ENCODE measurements at places on chromosomes 12 and 14. TPM values are rescaled to one million over a fixed set of nuclear protein-coding genes. Genes with fewer than 3 reads are reported as not detected.

DNA sequence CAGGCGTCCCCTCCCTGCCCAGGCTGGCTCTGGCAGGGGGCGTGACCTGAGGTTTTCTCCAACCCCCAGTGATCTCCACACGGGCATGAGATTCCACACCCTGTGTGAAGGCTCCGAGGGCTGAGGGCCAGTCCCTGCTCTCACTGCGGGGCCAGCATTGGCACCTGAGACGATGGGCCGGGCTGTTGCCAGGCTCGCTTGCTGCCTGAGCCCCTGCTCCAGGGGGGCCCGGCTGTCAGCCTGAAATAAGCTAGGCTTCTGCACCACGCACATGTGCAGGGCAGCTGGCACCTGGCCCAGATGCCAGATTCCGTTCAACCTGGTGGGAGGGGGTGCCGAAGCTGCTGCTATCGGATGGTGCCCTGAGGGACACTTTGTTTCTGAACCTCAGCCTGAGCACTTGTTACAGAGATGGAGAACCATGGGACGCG is 196.5 kb upstream of the PRMT8 start:
- no peak overlapping the region for H3K27ac ChIP-seq
- H3K4me3 ChIP-seq: no peak overlapping the region
- H3K4me1 ChIP-seq: no peaks in the 10 kb centered on the region
- H3K27me3 ChIP-seq: no peaks in the 10 kb centered on the region
- DNase-seq: no peak
- no peaks in the 10 kb centered on the region for H3K36me3 ChIP-seq

GRCh38 chr12:124563401-124563800 is 4.0 kb downstream of the NCOR2 start:
- no peak overlapping the region for H3K4me3 ChIP-seq
- H3K27ac ChIP-seq: no peak overlapping the region
- H3K4me1 ChIP-seq: no peaks in the 10 kb centered on the region
- no peaks in the 10 kb centered on the region for H3K27me3 ChIP-seq
- no peaks in the 10 kb centered on the region for H3K36me3 ChIP-seq
- no peak for DNase-seq

GPRC5D gene
- not detected for total RNA-seq

LMNTD1 gene
- total RNA-seq: not detected

DNA sequence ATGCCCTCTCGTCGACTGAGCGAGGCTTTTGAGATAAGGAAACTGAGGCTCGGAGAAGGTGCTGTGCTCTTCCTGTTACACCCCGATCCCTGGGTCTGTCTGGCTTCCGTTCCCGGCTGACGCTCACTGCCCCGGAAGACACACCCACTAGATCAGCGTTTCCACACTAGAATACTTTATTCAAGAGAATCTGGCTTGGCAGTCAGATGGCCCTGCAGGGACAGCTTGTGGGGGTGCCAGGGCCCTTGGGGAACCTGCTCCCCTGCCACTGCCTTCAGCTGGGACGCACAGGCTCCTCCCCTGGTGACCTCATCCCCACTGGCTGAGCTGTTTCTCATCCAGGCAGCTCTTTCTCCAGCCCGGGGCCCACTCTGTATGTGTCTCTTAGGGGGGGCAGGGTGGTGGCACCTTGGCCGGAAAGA is 13.7 kb downstream of the PGF start:
- H3K27me3 ChIP-seq: no peaks in the 10 kb centered on the region
- peak overlapping the region; percentile 82 for H3K27ac ChIP-seq
- no peaks in the 10 kb centered on the region for H3K36me3 ChIP-seq
- H3K4me3 ChIP-seq: no peak overlapping the region

ST8SIA1 gene
- 8.6 TPM for total RNA-seq

- no peak overlapping the region for H3K27ac ChIP-seq
- H3K27me3 ChIP-seq: no peaks in the 10 kb centered on the region
- H3K4me1 ChIP-seq: no peaks in the 10 kb centered on the region
- H3K4me3 ChIP-seq: no peak overlapping the region
- H3K36me3 ChIP-seq: no peaks in the 10 kb centered on the region
- DNase-seq: no peak
Measured at GRCh38 chr12:84954415-84954814, 41.8 kb upstream of the SLC6A15 start.

GRCh38 chr14:36021030-36021422 is 155.5 kb downstream of the PTCSC3 start:
- H3K27me3 ChIP-seq: no peaks in the 10 kb centered on the region
- no peaks in the 10 kb centered on the region for H3K36me3 ChIP-seq
- H3K4me1 ChIP-seq: no peaks in the 10 kb centered on the region

GRCh38 chr14:63730659-63731058 is 2.8 kb upstream of the SGPP1 start:
- H3K27me3 ChIP-seq: no peaks in the 10 kb centered on the region
- no peak overlapping the region for H3K4me3 ChIP-seq
- no peaks in the 10 kb centered on the region for H3K36me3 ChIP-seq
- H3K27ac ChIP-seq: no peak overlapping the region
- H3K4me1 ChIP-seq: no peaks in the 10 kb centered on the region

GRCh38 chr12:30926243-30927221 is at the start of gene TSPAN11:
Gene TSPAN11 (plus strand): TSS chr12:30926748. CDS start chr12:30953992, 27,244 bp downstream.
- H3K4me3 ChIP-seq: peak within 1 kb of the TSS; percentile 15
- H3K27ac ChIP-seq: no peak within 1 kb of the TSS
- peaks cover 5% of the 10 kb centered on the region for H3K4me1 ChIP-seq
- no peak for DNase-seq

- no peaks in the 10 kb centered on the region for H3K36me3 ChIP-seq
- DNase-seq: no peak
- H3K4me3 ChIP-seq: no peak overlapping the region
- H3K27me3 ChIP-seq: no peaks in the 10 kb centered on the region
- no peak overlapping the region for H3K27ac ChIP-seq
Measured at GRCh38 chr14:73047808-73048207, 10.5 kb upstream of the RBM25 start.

- no peak for DNase-seq
- H3K27me3 ChIP-seq: no peaks in the 10 kb centered on the region
- H3K4me1 ChIP-seq: peaks cover 5% of the 10 kb centered on the region
- H3K27ac ChIP-seq: no peak overlapping the region
Measured at GRCh38 chr12:43287706-43288383, 264.2 kb downstream of the ADAMTS20 start.

CARMIL3 gene
- total RNA-seq: 0.48 TPM

- H3K36me3 ChIP-seq: no peaks in the 10 kb centered on the region
- DNase-seq: no peak
- H3K4me3 ChIP-seq: no peak overlapping the region
- H3K27ac ChIP-seq: no peak overlapping the region
- peaks cover 13% of the 10 kb centered on the region for H3K4me1 ChIP-seq
Measured at GRCh38 chr14:73736842-73737241, 22.7 kb upstream of the PNMA1 start.

FAM234B gene
- total RNA-seq: 2.6 TPM

GPATCH2L gene
- 47.6 TPM for total RNA-seq

CFAP73 gene
- total RNA-seq: 0.67 TPM

FAR2 gene
- 8.5 TPM for total RNA-seq

GRCh38 chr12:108559748-108560147 is 1.2 kb downstream of the SART3 start:
- no peaks in the 10 kb centered on the region for H3K36me3 ChIP-seq
- H3K4me3 ChIP-seq: peak overlapping the region; percentile 91
- H3K27me3 ChIP-seq: no peaks in the 10 kb centered on the region
- peaks cover 22% of the 10 kb centered on the region for H3K4me1 ChIP-seq
- DNase-seq: no peak

- no peaks in the 10 kb centered on the region for H3K27me3 ChIP-seq
- H3K36me3 ChIP-seq: no peaks in the 10 kb centered on the region
- no peak for DNase-seq
- no peak overlapping the region for H3K27ac ChIP-seq
Measured at GRCh38 chr14:72350215-72350614, 418.0 kb downstream of the RGS6 start.

TGM1 gene
- total RNA-seq: 3.2 TPM

DNA sequence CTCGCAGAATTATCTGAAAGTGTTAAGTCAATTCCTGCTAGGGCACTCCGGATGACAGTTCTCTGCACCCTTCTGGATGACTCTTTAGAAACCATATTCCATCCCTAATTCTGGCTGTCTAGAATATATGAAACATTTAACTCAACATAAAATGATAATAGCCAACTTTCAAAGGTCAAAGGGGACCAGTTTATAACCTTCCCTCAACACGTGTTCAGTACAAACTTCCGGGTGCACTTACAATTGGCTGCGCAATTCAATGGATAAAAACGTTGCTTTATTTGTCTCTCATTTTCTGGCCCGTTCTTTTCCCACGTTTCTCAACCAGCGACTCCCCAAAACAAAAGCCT is 1.3 kb downstream of the SBNO1 start:
- H3K4me1 ChIP-seq: peaks cover 5% of the 10 kb centered on the region
- peak overlapping the region; percentile 96 for H3K27ac ChIP-seq
- H3K36me3 ChIP-seq: no peaks in the 10 kb centered on the region
- no peaks in the 10 kb centered on the region for H3K27me3 ChIP-seq
- H3K4me3 ChIP-seq: peak overlapping the region; percentile 95
- DNase-seq: no peak

TMEM52B gene
- total RNA-seq: not detected

DNA sequence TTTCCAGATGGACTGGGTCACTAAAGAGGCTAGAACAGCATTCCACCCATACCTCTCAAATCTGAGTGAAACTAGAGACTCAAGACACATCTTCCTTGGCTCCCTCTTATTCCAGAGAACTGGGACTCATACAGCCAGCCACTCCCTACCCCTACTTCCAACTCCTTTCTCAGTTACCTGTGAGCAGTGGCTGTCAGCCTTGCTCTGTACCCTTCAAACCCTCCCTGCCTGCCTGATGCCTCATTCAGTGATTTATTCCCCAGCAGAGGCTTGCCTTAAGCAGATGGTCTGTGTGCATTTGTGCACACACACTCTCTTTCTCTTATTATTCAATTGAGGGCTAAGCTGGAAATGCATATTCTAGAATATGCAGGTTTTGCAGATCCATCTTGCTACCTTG is 14.6 kb downstream of the GPR84 start:
- H3K27me3 ChIP-seq: no peaks in the 10 kb centered on the region
- no peak overlapping the region for H3K4me3 ChIP-seq

- H3K27me3 ChIP-seq: no peaks in the 10 kb centered on the region
- no peaks in the 10 kb centered on the region for H3K36me3 ChIP-seq
- DNase-seq: no peak
- H3K4me1 ChIP-seq: no peaks in the 10 kb centered on the region
- no peak overlapping the region for H3K27ac ChIP-seq
- no peak overlapping the region for H3K4me3 ChIP-seq
Measured at GRCh38 chr14:91395466-91395865, 22.2 kb downstream of the CCDC88C start.

RNASE3 gene
- total RNA-seq: not detected

DNA sequence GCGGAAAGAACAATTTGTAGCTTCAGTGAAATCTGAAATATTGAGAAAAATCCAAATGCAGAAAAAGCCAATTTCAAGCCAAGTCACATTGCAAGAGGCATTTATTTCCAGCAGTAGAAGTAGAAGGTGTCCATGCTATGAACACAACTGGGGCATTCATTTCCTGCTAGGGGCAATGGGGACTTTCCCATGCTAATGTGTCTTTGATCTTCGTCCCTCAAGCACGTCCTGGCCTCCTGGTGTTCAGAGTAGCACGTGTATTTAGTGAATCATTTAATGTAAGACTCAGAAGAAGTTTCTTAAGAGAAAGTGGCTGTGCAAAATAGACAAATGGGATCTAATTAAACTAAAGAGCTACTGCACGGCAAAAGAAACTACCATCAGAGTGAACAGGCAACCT is 267.9 kb downstream of the TMEM132C start:
- H3K4me1 ChIP-seq: no peaks in the 10 kb centered on the region
- DNase-seq: no peak
- no peak overlapping the region for H3K4me3 ChIP-seq
- H3K27me3 ChIP-seq: no peaks in the 10 kb centered on the region
- no peak overlapping the region for H3K27ac ChIP-seq
